Stimulated activated CD8-positive, alpha-beta memory T cell treated with anti-CD3 and anti-CD28 coated beads, Interleukin-4, amount 100 ng/mL, for 48 hours (primary cell): ENCODE measurements at places on chromosomes 6 and 20.

DNA sequence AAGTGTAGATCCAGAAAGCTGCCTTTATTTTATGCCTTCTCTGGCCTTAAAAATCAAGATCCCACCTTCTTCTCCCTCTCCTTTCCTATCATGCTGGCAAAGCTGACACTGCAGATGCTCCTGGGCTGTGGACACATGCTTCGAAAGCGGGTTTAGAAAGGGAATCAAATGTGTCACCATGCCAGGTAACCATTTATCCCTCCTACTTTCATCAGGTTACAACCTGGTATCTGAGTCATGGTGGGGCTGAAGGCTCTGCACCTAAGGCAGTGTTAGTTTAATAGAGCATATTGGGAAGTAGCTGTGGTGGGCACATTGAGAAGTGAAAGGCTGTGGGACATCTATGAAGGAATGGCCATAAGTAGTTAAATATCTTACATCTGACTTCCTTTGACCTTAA is 69.8 kb downstream of the GJA1 start:
- no peak for DNase-seq

DNA sequence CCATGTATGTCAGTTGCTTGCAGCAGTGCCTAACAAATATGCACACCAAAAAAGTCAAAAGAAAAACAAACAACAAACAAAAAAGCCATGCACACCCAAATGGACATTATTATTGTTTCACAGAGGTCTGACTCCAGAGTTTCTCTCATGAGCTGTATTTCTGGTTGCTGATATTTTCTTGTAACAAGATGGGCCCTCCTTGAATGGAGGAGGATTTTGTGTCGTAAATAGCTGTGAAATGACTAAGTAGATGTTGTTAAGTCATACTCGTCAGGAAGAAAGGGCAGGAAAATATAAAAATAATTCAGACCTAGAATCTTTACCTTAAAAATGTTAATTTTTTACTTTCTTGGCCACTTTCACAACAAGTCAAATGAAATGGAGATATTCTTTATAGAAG is 96.0 kb downstream of the PLEKHG1 start:
- DNase-seq = no peak

DNA sequence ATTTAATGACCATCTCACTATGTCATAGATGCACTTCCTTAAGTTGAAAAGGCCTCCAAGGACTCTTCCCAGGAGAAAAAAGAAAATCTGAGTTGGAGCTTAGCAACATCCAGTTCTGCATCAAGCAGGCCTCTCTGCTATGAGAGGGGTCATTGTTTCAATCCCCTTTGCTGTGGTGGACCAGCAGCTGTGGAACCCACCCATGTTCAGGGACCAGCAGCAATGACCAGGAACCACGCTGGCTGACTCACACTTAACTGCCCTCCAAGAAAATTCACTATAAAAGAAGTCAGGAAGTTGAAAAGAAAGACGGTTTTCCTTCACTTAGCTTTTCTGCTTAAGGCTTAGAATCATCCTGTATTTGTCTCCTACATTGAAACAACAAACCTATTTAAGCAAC is 1062.4 kb upstream of the FLRT3 start:
- DNase-seq = no peak

GRCh38 chr6:26604026-26604425 is 7.3 kb downstream of the ABT1 start:
- DNase-seq = no peak

DNA sequence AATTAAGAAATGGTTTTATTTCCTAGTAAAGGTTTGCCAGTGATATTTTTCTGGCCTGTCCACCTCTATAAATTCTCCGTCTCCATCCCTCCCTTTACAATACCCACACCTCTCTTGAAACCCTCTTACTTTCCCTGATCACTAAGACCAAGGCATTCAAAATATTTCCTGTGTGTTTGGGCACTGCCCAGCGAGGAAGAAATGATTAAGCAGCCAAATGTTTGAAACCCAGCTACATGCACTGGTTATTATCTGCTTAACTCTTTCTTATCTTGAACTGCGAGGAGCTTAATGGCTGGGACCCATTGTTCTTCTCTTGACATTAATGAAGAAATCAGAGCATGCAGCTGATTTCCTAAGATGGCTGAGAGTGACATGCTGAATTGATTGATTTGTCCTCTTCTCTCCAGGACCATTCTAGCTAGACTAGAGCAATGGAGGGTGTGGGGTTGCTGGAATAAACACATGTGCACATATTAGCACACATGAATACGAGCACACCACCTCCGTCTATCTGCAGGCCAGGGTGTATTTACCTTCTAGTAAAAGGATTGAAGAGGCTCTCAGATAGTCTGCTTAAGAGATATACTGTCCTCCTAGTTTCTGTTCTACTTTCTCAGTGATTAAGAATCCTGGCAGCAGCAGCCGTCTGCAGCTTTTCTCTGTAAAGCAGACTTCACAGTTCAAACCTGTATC is 46.1 kb upstream of the PRDM1 start:
- DNase-seq = no peak

- no peak for DNase-seq
Measured at GRCh38 chr6:15313367-15313766, 67.5 kb downstream of the JARID2 start.

DNA sequence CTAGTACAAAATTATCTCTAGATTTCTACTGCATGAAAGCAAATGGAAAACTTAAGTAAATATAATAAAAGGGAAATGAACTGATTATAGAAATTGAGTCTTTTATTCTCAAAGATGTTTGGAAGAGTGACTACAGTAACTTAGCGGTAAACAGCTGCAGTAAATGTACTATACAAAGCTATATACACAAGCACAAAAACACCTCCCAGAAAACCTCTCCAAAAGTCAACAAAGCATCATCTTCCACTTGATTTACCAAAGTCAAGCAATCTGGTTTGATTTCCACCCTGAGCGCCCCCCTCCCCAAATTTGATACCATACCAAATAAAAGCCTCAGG is 142.1 kb upstream of the SHLD1 start:
- DNase-seq = no peak

DNA sequence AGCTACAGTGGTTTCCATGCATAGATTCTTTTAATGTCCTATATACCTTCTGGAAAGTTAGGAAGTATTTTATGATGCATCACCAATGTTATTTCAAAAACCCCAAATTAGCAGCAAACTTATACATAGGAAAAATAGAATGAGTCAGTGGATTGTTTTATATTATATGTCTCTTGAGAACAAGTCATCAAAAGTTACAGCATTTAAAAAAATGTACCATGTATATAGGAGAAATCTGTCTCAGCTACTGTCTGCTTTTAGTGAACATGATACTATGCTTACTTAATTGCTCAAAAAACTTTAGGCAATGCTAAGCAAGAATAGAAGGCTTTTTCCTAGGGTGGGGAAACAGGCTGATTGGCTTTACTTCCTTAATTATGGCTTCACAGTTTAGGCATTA is 365.3 kb downstream of the SAMD5 start:
- DNase-seq = no peak

- DNase-seq = no peak
Measured at GRCh38 chr20:47576516-47577033, 74.9 kb downstream of the NCOA3 start.

DNA sequence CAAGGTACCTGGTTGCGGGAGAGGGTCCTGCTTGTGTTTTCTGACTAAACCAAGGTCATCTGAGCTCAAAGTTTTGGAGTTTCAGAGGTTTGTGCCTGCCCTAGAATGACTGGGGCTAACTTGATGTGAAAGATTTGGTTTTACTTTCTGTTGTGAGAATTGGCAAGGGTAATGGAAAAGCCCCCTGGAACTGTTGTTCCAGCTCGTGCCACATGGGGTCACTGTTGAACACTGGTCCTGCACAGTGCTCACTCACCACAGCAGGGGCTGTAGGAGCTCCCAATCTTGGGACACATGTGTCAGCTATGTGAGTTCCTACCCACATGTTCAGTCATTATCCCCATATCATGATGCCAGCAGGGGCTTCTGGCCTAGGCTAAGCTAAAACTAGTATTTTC is 6.5 kb downstream of the TGM6 start:
- DNase-seq = peak; percentile 81

DNA sequence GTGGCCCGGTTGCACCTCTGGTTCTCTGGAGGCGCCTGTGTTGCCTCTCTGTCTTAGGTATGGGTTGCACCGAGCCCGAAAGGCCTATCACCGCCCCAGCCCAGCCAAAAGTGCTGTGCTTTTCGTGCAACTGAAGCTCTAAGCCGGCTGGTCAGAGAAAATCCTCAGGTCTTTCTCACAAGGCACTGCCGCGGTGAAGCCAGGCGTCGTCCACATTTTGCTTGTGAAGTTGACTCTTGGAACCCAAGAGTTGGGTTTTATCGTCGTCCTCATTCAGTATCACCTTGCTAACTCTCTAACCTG is 726 bp upstream of the EMILIN3 start:
- no peak for DNase-seq

DNA sequence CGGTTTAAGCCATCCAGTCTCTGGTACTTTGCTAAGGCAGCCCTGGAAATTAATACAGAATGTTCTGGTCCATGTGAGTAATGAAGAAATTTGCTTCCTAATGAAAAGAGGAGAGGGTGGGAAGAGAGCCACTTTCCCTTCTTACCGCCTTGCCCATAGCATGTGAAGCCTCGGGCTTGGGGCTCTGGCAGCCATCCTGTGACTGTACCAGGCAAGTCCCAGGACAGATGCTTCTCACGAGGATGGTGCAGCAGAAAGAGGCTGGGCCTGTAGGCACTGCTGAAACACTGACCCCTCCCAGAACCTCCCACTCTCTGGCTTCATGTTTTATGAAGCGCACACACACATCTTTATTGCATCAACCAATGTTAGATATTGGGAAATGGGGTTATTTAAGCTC is 74.8 kb downstream of the IYD start:
- no peak for DNase-seq
